ENCODE measurements at places on chromosomes 2 and 18.

DNA sequence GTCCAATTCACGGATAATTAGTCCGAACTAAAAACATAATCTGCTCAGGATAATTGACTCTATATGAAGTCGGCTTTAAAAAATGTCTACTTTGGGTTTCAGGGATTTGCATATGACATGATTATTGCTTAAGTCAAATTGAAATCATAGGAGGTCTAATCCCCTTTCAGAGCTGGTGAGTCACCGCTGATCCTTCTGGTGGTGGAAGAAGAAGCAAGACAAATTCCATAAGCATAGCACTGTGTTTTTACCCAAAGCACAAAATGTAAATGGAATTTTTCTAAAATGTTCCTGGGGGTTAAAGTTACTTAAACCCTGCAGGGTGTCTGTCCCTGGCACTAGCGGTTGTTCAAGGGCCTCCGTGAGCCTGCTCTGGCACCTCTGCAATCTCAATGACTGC, 460.2 kb downstream of the LRATD1 start:
- no peak for DNase-seq

DNA sequence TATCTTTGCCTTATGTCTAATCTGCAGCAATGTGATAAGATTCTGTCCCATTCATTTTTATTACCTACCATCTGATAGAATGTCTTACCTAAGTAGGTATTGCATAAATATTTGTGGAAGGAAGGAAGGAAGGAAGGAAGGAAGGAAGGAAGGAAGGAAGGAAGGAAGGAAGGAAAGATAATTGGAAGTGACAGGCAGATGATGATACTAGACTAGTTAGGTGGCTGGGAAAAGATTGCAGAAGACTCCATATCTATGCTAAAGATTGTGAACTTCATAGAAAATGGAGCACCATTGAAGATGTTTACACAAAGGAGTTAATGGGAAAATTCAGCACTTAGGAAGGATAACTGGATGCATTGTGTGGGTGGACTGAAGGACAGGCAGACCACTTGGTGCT, 909.0 kb downstream of the EPHA4 start:
- DNase-seq = no peak

DNA sequence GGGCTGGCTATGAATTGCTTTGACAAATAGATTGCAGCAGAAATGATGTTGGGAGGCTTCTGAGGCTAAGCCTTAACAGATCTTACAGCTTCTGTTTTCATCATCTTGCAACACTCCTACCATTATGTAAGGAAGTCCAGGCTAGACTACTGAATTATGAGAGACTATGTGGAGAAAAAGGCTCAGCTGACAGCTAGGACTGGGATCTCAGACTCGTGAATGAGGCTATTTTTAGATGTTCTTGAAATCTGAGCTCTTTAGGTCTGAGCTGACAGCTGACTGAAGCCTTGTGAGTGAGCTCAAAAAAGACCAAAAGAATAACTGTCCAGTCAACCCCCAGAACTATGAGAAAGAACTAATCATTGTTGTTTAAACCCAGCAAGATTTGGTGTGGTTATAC, 70.3 kb downstream of the VWC2L start:
- DNase-seq = no peak

GRCh38 chr2:179059026-179059700, 9.2 kb upstream of the CCDC141 start:
- DNase-seq = no peak

DNA sequence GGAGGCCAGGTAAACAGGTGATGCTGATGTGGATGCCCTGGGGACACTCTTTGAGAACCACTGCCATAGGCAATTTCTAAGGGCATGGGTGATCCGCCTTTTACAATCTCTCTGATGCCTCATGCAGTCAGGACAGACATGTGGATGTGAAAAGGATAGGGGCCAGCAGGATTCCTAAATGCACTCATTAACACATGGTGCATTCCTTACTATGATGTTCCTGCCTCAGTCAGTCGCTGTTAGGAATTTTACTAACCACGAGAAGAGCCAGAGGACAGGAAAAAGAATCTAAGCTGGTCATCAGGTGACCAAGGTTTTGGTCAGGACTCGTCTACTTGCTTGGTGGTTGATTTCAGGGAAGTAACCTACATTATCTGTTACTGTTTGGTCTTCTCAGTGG, 191.0 kb downstream of the ARL4C start:
- no peak for DNase-seq

DNA sequence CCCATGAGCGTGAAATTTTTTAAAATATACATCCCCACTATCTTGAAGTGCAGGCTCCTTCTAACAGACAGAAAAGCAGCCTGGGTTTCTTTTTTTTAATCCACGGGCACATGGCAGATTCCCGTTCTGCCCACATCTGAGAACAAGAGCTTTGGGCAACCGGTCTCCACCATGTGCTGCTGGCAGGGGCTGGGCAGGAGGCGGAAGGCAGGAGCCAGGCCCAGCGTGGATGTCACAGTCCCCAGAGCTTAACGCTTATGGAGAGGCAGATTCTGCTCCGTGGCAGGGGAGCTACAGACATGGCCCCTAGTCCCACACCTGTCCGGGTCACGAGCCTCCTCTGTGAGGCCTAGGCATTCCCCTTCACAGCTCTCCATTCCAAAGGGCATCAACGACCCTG, 503.0 kb upstream of the MYT1L start:
- no peak for DNase-seq

GRCh38 chr2:226828191-226828590, 7.7 kb upstream of the RHBDD1 start:
- no peak for DNase-seq

GRCh38 chr18:57376503-57376902, 24.1 kb downstream of the ST8SIA3 start:
- DNase-seq = no peak

DNA sequence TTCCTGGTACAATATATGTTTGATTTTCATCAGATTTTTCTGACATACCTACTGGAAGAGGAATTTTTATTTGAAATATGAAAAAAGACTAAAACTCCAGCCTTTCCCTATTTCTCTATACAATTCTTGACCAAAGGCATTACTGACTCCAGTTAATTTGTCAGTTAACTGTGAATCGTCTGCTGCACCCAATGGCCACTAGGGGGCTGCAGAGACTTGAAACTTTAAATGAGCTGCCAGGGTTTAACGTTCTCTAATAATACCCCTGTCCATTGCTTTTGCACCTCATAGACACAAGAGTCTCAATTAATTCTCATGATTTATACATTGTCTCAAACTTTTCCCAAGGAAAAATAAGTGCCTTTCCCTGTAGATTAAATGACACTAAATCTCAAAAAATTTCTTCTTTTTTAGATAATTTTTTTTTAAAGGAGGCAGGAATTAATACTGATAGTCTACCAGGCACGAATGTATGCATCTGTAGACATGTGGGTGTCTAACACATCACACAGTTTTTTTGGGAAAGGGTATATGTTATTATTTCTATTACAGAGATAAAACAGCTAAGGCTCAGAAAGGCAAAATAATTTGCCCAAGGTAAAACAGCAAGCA, 1.8 kb upstream of the ALK start:
- DNase-seq = no peak

GRCh38 chr2:208192611-208193236, 2.9 kb upstream of the C2orf80 start:
- no peak for DNase-seq

DNA sequence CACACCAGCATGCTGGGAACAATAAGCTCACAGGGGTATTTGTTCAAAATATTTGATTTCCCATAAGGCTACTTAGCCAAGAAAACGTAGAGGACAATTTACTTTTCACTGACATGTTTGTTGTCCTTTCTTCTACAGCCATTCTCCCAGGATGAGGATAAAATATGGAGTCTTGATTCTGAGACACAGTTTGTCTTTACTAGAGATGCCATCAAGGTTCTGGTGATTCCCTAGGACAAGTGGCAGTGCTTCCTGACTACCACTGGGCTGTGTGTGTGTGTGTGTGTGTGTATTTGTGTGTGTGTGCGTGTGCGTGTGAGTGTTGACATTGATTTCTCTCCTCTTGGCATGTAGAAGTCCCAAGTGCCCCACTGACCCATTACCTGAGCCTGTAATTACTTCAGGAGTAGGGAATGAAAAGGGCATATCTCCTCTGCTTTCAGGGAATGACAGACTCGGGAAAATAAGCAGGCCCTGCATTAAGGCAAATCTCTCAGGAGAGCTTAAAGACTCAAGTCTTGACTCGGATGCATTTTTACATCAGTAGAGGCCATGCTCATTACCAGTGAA, 761.6 kb downstream of the DCC start:
- DNase-seq = no peak
